ENCODE measurements at places on chromosomes 3 and 15. TPM values are rescaled to one million over a fixed set of nuclear protein-coding genes. Genes with fewer than 3 reads are reported as not detected.
A peak's percentile ranks its signal among the peaks of the same experiment; 100 is the strongest.

- no peak for DNase-seq
Measured at GRCh38 chr3:128494367-128494650, 1.3 kb upstream of the GATA2 start.

GRCh38 chr3:74535281-74535680, 79.2 kb downstream of the CNTN3 start:
- DNase-seq = no peak

DNA sequence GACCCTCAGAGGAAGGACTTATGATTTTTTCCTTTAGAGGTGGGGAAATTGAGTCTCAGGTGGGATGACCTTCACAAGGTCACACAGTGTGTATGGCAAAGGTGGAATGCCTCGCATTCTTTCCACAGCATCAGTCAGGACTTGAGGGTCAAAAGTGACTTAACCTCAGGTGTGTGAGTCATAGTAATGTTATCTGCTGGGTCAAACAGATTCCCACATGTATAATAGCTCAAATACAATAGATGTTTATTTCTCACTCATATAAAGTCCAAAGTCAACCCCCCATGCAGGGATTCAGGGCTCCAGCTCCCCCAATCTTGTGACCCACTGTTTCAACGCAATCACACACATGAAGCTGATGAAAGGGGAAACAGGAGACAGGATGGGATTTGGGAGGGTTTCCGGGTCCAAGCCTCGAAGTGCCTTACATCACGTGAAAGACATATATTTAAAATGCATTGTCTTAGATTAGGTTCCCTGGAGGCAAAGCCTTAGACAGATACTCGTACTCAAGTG, 34.0 kb upstream of the CCDC174 start:
- DNase-seq = no peak

GRCh38 chr3:65497846-65498245, 540.9 kb downstream of the MAGI1 start:
- peak; percentile 56 for DNase-seq

DNA sequence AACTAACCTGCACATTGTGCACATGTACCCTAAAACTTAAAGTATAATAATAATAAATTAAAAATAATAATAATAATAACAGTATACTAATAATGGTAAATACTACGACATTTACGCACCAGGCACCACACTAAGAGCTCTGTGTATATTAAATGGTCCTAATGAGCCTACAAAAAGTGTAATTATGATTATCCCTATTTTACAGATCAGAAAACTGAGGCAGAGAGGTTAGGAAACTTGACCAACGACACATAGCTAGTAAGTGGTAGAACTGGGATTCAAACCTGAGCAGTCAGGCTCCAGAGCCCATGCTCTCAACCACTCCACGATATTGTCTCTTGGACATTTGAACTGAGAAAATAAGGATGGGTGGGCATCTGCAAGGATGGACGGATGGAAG, 15.0 kb downstream of the KIF7 start:
- DNase-seq = no peak

DNA sequence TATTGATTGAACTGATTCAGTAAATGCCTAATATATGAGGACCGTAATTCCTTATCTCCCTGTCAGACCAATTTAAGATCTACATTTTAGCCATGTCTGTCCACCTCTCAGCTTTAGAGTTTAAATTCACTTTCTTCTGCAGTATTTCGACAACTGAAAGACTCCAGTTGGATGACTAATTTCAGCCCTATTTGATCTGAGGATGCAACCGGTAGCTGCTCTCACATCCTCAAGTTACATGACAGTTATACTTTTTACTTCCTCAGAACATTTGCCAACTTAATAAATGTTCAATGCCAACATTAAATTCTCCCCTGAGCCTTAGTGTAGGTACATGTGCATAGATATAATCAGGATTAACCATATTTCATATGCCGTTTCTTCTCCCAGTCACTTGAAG, 2.5 kb upstream of the HHLA2 start:
- no peak for DNase-seq

- no peak for DNase-seq
Measured at GRCh38 chr15:41825572-41826535, 2.0 kb upstream of the JMJD7 start.

GRCh38 chr3:78165876-78166275, 1126.0 kb downstream of the ROBO2 start:
- DNase-seq = peak; percentile 8

- DNase-seq = no peak
Measured at GRCh38 chr3:195045481-195046210, 225.3 kb downstream of the XXYLT1 start.

- no peak for DNase-seq
Measured at GRCh38 chr15:95292785-95293450, 1037.6 kb upstream of the NR2F2 start.

DNA sequence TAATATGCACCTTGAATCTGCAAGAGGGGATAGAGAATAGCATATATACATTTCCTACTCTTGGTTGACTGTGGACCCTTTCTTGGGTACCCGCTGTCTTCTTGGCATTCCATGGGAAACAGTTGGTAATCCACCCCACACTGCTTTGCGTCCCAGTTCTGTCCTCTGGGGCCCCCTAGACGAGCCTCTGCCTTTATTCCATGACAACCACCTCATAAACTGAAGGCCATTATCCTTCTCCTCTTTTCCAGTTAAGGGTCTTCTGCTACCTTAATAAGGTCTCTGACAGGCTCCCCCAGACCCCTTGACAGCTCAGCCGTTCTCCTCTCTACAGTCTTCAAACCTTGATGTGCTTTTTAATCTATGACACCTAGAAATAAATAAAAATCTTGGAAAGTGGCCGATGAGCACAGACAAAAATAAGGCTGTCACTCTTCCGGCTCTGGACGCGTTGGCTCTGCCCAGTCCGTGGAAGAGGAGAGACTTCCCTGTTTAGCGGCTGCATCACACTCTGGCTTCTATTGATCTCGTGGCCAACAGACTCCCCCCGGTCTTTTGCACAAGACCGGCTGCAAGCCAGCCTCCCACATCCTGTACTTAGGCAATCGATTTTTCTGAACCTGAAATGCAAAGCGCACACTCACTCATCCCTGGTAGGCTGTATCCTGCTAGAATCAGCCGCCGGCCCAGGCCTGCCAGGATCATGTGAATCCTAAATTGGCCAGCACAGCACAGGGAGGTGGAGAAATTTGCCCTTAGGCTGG, 251.0 kb upstream of the TLE3 start:
- DNase-seq = no peak

GRCh38 chr3:125651244-125651643, 55.9 kb upstream of the OSBPL11 start:
- DNase-seq = no peak

DNA sequence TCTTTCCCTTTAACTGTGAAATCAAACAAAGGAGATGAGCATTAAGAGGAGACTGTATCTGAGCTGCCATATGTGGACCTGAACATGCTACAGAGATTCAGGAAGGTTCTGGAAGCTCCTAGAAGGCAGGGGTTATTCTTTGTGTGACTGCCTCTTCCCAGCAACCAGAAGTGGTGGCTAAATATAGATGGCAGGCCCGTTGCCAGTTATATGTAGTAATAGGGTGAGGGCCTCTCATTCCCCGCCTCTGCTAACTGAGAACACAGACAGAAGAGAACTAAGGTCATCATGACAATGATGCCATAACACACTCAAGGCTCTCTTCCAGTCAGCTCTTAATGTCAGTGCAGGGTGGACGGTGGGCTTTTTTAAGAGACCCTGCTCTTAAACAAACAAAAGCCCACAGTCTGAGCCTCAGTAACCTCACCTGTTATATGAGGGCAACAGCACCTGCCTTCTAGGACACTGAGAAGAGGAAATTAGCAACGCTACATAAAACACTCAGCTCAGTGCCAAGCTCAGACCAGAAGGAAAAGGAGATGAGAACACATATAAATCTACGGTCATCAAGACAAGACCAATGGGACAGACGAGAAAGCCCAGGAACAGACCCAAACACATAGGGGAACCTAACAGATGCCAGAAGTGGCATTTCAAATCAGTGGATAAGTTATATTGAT, 22.3 kb downstream of the CFAP92 start:
- no peak for DNase-seq

- DNase-seq = no peak
Measured at GRCh38 chr3:130465521-130465920, 51.5 kb upstream of the COL6A6 start.

DNA sequence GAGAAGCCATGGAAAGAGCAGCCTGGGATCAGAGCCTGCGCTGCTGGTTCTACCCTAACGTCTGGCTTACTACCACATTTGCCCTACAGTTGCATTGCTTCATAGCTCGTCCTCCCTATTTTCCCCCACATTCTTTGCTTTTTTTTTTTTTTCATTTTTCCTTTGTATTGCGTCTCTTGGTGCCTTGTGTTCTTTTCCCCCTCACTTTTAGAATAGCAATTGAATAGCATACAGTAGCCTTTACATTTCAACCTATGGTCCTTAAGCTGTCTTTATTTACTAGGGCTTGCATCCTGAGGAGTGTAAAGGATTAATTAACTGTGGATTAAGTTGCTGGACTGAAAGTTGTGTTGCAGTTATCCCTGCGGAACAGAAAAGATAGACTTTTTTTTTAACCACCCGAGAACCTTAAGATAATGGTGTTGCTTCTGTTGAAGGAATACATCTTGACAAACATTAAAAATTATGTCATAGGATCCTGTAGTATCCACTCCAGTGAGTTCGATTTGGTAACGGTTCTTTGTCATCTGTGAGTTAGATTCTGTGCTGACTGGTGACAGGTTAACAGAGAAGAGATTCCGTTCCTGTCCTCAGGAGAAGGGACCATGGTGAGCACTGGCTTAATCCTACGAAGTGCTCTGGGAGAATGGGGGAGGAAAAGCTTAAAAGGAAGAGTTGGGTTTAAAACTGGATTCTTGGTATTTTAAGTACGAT, 417.4 kb upstream of the NAALADL2 start:
- DNase-seq = no peak

- DNase-seq = no peak
Measured at GRCh38 chr3:45776611-45777010, 19.7 kb downstream of the SLC6A20 start.

GRCh38 chr3:184584464-184584891, 22.9 kb downstream of the EPHB3 start:
- DNase-seq = no peak

DNA sequence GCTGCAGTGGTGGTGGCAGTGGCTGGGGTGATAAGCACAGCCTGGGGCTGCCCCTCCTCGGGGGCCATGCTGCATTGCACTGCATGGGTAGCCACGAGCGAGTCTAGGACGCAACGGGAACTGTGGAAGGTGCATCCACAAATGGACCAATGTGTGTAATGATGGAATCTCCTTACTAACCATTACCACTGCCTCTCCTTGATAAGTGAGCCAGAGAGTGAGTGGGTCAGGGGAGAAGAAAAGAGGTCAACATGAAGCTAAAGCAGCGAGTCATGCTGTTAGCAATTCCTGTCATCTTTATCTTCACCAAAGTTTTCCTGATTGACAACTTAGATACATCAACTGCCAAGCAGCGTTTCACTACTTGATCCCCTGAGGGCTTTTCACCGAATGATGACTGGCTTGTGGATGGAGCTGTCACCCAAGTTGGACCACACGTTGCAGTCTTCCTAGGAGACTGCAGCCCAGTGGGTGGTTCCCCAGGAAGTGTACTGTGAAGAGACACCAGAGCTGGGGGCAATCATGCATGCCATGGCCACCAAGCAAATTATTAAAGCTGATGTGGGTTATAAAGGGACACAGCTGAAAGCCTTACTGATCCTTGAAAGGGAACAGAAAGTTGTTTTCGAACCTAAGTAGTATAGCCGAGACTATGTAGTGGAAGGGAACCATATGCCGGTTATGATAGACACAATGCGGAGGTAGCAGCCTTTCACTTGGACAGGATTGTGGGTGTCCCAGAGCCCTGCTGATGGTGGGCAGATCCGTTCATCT, 20.6 kb downstream of the SAMD7 start:
- no peak for DNase-seq

- DNase-seq = no peak
Measured at GRCh38 chr3:196120291-196120951, 38.5 kb upstream of the TFRC start.

- DNase-seq = no peak
Measured at GRCh38 chr3:151900460-151900859, 27.0 kb downstream of the SUCNR1 start.

DNA sequence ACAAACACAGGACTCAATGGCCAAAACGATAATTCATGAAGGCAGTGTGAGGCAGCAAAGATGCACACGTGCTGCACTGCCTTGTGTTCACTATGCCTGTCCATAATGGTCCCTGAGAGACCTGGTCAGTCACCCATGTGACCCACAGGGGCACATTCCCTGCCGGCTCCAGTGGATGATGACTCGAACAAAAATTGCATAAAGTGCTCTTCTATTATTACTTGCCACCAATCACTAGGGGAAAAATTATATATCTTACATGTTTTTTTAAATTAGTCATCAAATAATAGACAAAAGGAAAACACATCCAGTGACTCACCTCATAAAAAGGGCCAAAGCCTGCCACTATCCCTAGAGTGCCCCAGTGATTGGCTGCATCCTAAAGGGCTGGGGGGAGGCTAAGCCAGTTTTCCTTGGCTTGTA, 47.5 kb downstream of the UBP1 start:
- no peak for DNase-seq

DNA sequence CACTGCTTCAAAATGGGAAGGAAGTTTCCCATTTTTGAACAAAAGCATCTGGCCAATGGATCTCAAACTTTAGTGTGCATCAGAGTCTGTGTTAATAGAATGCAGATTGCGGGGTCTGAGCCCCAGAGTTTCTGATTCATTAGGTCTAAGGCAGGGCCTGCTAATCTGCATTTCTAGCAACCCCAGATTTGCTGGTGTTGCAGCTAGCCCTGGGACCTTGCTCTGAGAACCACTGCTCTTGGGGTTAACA, 30.7 kb upstream of the USP3 start:
- no peak for DNase-seq

DNA sequence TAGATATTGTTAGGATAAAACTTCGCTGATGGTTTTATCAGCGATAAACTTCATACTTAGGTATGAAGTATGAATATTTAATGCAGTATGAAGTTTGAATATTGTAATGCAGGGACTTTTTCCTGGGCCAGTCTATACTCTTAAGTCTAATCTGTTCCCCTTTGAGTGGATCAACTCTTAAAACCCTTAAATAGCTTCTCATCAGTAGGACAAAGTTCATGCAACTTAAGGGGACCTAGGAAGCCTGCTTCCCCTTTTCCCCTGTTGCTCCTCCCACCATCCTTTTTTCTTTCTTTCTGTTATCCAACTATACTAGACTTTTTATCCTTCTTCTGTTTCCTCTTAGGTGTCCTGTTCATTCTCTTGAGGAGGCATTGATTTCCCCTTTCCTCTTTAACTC, 78.7 kb downstream of the MITF start:
- DNase-seq = no peak

PATL2 gene
- polyA plus RNA-seq = 0.13 TPM

NAALADL2 gene
- polyA plus RNA-seq = 1.2 TPM

LDHAL6B gene
- not detected for polyA plus RNA-seq

RPL32 gene
- 2,077 TPM for polyA plus RNA-seq

MYL3 gene
- not detected for polyA plus RNA-seq

XCR1 gene
- not detected for polyA plus RNA-seq

PLA1A gene
- 0.08 TPM for polyA plus RNA-seq

GOLGA6B gene
- polyA plus RNA-seq = 0.03 TPM
